ENCODE measurements at places on chromosomes 5 and 9.

DNA sequence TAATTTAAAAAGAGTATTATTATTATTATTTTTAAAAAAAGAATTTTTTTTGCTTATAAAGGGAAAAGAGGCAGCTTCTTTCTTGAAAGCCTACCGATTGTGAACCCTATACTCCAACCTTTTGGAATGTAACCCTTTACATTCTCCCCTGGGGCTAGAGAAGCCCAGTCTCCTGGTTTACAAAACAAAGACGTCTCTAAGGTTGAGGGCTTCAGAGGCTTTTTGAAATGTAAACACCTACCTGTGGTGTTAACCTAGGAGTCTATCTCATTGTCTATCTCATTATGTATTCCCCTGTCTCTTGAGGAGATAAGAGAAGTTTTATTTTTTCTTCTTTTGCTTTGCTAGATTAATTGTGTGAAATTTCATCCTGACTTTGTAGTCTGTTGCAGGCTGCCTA lies 4.7 kb downstream of the TNFSF8 start:
- no peak for DNase-seq

GRCh38 chr5:172760959-172761358 lies 10.0 kb downstream of the DUSP1 start:
- DNase-seq: no peak

DNA sequence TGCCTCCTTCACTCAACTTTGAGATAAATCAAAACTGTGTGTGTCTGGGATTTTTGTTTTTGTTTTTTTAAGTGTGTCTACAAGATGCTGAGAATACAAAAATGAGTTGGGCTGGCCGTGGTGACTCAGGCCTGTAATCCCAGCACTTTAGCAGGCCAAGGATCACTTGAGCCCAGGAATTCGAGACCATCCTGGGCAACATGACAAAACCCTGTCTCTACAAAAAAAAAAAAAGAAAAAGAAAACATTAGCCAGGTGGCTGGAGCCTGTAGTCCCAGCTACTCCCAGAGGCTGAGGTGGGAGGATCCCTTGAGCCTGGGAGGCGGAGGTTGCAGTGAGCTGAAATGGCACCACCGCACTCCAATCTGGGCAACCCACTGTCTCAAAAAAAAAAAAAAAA lies 21.0 kb downstream of the HNRNPK start:
- no peak for DNase-seq

- DNase-seq: no peak
Observed at GRCh38 chr5:2353211-2353610, 398.3 kb downstream of the IRX2 start.

DNA sequence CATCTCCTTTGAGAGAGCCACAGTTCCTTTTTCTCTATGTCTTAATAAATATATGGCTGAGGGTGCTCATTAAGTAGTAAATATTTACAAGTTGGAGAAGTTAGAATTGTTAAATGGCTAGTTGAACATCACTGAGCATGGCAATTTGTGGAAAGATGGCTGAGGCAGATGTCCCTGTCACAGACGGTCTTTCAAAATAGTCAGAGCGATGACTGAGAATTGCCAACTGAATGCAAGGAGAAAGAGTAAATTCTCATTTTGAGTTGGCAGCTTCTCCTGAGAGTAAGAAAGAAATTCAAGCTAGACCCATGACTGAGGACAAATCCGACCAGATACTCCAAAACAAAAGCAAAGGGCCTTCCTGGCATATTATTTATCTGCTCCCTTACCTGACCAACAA lies 617.9 kb downstream of the KCTD16 start:
- DNase-seq: no peak

GRCh38 chr9:134970719-134971118 lies 53.0 kb upstream of the FCN1 start:
- no peak for DNase-seq

- DNase-seq: no peak
Observed at GRCh38 chr9:122379340-122379739, 8.5 kb downstream of the PTGS1 start.

- DNase-seq: no peak
Observed at GRCh38 chr5:162474239-162474638, 406.7 kb downstream of the GABRG2 start.

DNA sequence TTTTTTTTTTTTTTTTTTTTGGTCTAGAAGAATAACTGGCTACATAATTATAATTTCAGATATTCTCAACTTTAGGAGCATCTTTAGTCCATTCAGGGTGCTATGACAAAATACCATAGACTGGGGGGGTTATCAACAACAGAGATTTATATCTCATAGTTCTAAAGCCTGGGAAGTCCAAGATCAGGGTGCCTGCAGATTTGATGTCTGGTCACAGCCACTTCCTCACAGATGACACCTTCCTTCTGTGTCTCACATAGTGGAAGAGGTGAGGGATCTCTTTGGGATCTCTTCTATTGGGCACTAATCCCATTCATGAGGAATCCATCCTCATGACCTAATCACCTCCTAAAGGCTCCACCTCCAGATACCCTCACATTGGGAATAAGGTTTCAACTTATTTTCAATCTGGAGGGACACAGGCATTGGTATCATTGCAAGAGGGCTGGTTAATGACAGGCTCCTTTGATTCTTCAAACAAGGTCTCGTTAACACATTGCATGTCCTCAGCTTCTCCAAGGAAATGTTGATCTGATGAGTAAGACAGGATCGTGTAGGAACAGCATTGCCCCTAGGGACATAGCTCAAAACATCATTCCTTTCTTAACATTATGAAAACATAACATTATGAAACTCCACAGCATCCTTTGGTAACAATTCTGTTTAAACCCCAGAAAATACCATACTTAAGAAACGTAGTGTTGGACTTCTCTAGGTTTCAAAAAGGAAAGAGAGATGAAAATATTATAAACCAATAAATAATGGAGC lies 372.4 kb downstream of the SEMA5A start:
- DNase-seq: no peak

- DNase-seq: no peak
Observed at GRCh38 chr5:172953776-172954675, 5.2 kb upstream of the RPL26L1 start.

DNA sequence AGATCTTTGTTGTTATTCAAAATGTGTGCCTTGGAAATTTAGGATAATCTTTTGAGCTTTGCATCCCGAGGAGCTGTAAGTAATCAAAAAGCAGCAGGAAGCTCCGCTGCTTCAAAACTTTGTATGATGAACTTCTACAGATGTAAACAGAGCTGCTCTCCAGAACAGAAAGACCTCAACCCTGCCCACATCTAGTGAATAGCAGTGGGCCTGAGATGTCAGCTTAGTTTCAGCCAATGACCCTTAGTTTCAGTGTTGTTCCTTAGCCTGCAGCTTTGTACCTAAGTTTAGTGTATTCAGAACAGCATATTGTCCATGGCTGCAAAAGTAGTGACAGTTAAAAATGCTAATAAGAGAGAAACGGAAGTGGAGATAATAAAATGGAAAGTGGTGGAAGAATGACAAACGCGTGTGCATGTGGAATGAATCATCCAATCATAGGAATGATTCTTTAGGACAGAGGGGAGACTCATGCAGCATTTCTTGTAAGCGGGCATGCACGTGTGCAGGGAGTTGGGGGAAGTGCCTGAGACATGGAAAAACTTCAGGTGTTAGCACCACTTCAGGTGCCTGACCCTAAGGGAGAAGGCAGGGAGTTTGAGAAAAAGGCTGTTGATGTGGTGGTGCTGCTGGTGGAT lies 24.9 kb downstream of the SNX24 start:
- no peak for DNase-seq

- DNase-seq: no peak
Observed at GRCh38 chr9:106962615-106963363, 99.8 kb downstream of the ZNF462 start.

DNA sequence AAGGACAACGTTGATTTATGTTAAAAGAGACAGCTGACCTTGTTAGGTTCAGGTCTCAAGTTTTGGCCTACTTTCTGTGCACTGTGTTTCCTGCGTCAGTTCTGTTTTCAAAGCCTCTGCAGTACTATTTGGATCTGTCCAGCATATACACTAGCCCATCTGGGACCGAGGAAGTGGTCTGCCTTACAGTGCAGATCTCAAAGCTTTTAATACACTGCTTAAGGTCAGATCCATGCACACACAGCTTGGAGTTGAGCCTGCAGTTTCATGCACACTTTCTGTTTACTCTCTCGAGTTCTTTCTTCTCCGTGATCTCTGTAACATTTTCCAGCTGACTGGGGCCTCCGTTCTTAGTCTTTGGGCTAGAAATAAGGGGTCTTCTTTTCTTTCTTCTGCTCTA lies 24.1 kb downstream of the CARTPT start:
- no peak for DNase-seq

DNA sequence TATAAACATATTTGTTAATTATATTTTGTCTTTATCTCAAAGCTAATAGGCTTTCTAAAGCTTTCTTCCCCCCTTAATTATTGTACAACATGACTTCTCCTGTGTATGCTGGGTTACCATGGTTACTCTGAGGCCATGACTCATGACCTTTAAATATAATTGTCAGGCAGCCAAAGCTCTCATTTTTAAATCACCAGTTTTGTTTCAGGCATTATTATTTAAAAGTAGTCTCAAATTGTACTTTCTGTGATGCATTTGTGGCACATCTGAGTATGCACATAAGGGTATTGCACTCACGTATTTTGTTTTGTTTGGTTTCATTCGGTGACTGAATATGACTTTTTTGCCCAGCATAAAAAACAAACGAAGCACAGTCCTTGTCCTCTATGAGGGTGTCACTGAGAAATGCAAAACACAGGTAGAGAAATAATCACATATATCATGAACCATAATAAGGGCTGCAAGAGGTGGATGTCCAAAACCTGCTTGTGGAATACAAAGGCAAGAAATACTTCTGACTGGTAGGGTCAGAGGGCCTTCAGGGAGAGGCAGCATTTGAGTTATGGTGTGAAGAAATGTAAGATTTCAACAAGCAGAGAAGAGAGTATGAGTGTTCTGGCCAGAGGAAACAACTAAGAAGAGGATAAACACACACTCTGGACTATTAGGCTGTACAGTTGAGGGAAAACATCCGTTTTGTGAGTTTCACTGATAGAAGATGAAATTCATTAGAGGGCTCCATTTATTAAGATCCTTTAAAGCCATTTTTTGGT lies 2.1 kb downstream of the CCDC192 start:
- no peak for DNase-seq

GRCh38 chr5:61627531-61627930 lies 295.5 kb downstream of the ZSWIM6 start:
- no peak for DNase-seq

- DNase-seq: no peak
Observed at GRCh38 chr5:158159621-158160020, 300.7 kb upstream of the CLINT1 start.

- no peak for DNase-seq
Observed at GRCh38 chr5:35342664-35343063, 112.4 kb upstream of the PRLR start.

DNA sequence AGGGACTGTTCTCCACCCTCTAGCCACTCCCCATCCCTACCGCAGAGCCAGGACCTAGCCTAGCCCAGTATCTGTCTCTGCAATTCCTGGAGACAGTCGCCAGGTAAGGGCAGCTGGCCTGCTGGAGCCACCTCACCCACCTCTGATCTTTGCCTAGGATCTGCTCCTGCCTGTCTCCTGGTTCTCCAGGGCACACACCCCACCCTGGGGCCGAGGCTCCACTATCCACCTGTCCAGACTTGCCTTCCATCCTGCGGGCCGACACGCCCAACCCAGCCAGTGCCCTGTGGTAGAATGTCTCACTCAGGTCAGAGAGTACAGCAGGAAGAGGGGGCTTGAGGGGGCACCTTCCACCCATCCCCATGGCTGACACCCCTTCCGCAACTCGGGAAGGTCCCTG lies 15.7 kb upstream of the AQP7 start:
- DNase-seq: no peak

DNA sequence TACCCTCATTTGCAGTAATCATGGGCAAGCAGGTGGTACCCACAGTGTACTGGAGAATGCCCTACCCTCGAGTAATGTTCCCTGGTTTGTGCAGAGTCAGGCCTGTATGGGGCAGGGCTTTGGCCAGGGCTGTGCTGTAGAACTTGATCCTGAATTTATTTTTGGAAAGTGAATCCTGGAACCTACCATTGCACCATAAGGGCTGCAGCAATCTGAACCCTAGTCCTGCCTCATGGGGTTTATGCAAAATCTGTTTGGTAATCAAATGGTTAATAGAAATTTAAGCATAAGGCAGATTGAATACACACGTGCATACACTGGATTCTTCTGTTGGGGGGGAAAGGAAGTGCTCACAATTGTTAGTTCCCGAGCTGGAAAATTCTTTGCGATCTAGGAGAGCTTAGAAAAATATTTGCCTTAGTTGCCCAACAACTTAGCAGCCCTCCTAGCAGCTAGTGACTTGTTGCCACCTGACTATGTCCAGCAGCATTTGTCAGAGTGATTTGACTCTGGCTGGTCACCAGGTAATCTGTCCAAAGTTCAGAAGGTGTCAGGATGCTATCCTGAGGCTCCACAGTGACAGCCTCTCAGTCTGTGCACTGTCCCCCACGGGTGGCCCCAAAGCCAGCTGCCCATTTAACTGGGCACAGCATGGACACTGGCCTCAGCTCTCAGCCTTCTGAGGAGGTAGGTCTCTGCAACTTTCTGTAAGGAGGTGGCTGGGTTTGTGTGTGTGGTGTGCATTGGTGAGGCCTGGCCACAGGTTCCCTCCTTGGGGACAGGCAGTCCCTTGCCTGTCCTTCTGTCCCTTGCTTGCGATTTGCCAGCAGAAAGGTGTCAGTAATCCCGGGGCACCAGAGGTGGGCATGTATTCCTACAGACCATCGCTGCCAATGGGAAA lies 8.3 kb downstream of the MVB12B start:
- DNase-seq: no peak

GRCh38 chr5:13704396-13704795 lies 240.1 kb downstream of the DNAH5 start:
- no peak for DNase-seq

- no peak for DNase-seq
Observed at GRCh38 chr5:174293006-174293405, 247.5 kb downstream of the NSG2 start.

DNA sequence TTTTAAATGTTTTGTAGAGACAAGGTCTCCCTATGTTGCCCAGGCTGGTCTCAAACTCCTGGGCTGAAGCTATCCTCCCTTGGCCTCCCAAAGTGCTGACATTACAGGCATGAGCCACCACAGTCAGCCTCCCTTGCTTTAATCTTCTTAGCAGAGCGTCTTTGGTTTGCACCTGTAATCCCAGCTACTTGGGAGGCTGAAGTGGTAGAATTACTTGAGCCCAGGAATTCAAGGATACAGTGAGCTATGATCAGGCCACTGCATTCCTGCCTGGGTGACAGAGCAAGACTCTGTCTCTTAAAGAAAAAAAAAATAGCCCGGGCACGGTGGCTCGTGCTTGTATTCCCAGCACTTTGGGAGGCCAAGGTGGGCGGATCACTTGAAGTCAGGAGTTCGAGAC lies 27.8 kb downstream of the UBE2D2 start:
- no peak for DNase-seq

- no peak for DNase-seq
Observed at GRCh38 chr5:56229111-56229510, 4.0 kb downstream of the ANKRD55 start.

DNA sequence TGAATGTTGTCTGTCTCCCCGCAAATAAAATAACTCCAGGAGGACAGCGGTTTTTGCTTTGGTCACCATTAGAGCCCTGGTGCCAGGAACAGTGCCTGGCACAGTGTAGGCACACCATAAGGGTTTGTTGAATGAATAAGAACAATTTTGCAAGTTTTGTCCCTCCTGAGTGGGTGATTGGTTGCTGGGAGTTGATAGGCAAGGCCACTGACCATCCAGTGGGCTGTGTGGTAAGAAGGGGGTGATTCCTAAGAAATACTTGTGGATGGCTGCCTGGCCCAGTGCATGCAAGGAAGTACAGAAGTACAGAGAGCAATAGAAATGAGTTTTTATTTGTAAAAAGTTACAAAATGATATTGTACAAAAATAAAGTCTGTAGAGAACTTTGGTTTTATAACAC lies 27.5 kb downstream of the GDNF start:
- DNase-seq: no peak
